ENCODE measurements at places on chromosomes 7 and 10.
A peak's percentile ranks its signal among the peaks of the same experiment; 100 is the strongest.

- no peak for DNase-seq
These were observed 80.3 kb downstream of the FOXL3 start for GRCh38 chr7:370259-370625.

- no peak for DNase-seq
These were observed 126.7 kb upstream of the C1QL3 start for GRCh38 chr10:16648366-16648765.

GRCh38 chr7:94351703-94352102, 43.0 kb upstream of the COL1A2 start:
- no peak for DNase-seq

DNA sequence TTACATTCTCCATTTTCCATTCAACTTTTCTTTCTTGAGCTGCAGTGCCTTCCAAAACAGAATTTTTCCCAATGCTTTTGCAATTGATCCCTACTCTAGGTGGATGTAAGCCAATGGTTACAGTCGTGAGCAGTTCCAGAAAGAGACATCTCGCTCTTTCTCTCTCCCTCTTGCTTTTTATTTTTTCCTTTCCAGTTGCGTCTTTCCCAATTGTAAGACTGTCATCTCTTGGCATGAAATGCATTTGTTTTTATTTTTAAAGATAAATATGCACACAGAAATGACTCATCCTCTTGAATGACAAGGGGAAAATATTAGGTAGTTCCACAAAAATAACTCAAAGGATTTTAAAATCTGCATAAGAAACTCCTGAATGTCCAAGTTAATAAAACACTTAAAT, 25.1 kb downstream of the GLI3 start:
- DNase-seq = no peak

DNA sequence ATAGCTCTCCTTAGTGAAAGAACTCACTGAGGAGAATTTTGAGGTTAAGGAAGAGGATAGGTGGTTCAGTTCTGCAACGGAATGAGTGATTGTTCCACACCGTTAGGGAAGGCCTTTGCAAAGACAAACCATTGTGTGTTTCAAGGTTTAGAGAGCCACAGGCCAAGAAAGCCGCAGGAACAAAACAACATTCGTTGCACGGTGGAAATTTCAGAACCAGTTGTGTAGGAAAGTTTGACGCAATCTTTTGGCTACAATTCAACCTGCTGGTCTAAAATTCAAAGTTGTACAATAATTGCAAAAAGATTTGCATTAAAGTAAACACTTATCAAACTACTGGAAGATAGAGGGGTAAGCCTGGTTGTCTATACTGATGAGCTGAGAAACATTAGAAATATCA, 91.4 kb downstream of the FAM107B start:
- DNase-seq = no peak

GRCh38 chr10:31242902-31243301, 76.1 kb upstream of the ZEB1 start:
- no peak for DNase-seq

DNA sequence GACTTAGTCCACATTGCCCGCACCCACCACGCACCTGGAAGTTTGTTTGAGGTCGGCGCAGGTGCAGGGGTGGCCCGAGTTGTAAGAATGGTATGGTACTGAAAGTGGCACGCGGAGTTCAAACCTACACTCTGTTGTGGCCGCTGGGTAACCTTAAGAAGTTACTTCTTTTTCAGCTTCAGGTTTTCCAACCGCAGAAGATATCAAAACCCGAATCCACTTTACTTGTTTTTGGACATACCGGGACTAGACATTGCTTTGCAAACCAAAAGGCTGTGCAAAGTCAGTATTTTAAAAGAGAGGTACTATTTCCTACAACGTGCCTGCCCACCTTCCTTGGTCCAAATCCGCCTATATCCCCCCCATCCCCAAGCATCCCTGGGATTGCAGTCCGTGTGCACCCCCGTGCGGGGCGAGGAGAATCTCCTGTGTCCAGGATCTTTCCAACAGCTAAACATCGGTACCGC, 1.0 kb downstream of the IGFBP3 start:
- DNase-seq = no peak

- DNase-seq = no peak
These were observed 143.4 kb downstream of the TPST1 start for GRCh38 chr7:66348531-66348930.

GRCh38 chr10:133453516-133454203, at the start of gene SCART1:
Gene SCART1 (plus strand): TSS chr10:133453945. CDS start chr10:133453998, 53 bp downstream.
- no peak for DNase-seq

DNA sequence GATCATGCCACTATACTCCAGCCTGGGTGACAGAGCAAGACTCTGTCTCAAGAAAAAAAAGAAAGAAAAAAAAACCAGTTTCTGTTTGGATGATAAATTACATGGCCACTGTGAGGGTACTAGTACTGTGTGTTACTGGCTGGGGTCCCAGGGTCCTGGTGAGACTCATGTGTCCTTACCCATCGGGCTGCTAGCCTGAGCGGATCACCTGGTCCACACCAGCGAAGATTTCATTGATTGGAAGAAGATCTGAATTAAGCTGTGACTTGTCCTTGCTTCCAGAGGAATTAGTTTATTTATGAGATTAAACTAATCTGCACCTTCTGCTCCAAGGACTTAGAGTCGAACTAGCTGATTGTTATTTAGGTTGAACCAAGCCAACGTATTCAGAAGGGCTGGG, 40.0 kb upstream of the BAMBI start:
- no peak for DNase-seq

DNA sequence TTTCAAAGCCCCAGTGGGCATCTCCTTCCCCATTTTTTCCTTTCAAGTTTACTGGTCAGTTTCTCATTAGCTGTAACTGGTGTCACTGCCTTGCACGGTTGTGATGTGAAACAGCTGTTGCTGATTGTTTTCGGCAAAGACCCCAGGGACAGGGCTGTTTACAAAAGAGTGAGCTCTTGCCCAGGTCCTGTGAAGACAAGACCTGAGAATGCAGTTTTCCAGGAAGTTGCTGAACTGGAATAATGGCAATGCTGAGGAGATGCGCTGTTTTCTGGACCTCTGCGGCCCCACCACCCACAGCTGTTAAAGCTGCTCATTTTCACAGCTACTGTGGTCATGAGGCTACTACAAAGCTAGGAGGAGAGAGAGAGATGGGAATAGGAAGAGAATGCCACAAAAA, 116.6 kb upstream of the RSU1 start:
- DNase-seq = no peak

GRCh38 chr10:52453501-52453900, 139.4 kb downstream of the DKK1 start:
- DNase-seq = no peak

GRCh38 chr10:78613132-78613531, 455.6 kb upstream of the ZMIZ1 start:
- no peak for DNase-seq

DNA sequence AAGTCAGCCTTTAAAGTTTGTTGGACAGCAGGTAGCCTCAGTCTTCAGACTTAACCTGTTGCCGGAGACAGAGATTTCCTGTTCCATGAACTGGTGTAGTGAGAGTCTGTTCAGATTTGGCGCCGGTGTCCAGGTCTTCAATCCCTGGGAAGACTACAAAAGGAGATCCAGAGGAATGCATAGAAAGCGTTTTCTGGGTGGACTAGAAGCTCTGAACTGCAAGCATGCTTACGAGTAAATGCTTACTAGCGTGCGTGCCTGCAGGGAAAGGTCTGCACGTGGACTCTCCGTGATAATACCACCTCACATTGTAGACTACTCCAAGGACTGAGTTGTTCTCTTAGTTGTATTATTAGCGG, 878 bp downstream of the GLRX3 start:
- no peak for DNase-seq

DNA sequence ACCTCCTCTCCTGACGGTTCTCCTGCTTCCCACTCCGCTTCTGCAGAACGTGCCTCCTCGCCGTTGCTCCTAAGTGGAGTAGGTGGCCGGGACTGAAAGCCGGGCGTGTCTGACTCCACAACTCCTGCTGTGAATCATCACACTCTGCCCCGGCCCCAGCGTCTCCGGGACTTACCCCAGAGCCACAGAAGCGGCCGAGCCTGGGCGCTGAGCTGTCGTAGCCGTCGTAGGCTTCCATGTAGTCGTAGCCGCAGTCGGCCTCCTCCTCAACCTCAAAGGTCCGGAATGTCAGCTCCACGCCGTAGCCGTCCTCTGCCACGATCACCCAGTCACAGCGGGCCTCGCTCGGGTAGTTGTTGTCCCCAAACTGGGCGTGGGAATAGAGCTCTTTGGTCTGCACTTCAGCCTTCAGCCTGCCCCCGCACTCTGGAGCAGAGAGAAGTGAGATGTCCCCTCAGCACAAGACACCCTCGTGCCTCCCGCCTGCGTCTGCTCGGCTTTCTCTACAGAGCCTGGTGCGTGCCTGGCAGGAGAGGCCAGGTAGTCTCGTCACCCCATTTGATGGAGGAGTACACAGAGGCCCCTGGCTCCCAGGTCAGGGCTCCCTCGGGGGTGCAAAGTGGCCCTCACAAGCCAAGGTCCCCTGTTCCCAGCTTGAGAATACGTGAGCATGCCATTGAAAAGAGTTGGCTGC, 11.2 kb upstream of the OPALIN start:
- DNase-seq = no peak

DNA sequence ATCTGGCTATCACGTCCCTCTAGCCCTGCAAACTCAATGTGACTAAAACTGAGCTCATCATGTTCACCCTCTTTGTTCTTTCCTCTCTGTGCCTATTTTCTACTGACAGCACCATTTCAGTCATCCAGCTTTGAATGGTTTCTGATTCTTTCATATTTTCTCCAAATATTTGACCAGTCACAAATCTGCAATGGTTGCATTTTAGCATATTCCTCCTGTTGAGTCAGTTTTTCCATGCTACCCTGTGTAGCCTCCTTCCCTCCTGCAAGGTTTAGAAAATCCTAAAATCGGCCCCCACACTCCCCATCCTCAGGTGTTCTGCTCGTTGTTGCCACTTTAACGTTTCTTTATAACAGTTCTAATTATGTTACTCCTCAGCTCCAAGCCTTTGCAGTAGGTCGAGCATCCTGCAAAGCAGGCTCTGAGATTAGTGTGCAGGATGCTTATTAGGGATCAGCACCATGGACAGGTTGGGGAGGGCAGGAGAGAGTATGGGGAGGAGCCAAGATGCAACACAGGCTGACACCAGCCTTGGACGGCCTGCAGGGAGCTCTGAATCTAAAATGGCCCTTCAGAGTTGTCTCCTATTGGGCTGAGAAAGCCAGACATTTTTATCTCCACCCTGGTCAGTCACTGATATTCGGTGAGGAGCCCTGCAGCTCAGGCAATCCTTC, 531.0 kb upstream of the COBL start:
- no peak for DNase-seq

DNA sequence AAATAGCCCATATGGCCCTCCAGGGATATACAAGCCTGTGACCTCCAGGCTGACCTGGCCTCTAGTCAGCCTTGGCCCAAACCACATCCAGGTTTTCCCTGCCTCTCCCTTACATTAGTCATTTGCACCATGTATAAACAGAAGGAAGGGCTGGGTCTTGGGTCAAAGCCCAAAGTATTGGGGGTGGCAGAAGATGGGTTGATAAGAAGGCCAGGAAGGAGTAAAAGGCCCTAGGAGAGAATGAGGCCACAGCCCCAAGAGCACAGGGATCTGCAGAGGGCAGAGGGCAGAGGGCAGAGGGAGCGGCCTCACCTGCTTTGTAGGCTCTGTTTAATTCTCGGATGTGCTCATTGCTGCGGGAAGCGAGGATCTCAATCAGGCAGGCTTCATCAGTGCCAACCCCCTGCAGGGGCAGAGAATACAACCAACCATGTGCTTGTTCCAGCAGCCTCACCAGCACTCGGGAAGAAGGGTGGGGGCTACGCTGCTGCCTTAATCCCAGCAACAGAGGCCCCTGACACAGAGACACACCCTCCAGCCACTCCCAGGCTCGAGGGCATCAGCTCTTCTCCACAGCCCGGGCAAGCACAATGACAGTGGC, 31.3 kb downstream of the PLAC9 start:
- DNase-seq = no peak

DNA sequence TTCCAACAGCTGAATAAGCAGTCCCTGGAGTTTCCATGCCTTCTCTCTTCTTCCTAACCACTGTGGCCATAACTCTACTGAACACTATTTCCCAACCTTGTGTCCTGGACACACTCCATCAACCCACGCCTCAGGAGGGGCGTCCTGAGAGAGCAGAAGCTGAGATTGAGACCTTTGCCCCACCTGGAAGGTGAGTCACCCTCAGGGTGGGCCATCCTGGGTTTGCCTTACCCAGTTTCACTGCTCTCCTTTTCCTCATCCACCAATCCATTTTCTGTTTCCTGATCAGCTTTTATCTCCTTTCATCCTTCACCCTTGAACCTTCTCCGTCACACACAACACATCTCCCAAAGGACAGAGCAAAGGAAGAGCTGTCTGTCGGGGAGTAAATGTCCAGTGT, 91.4 kb downstream of the TMEM130 start:
- no peak for DNase-seq

- peak; percentile 77 for DNase-seq
These were observed 21.4 kb upstream of the VOPP1 start for GRCh38 chr7:55593515-55594318.

DNA sequence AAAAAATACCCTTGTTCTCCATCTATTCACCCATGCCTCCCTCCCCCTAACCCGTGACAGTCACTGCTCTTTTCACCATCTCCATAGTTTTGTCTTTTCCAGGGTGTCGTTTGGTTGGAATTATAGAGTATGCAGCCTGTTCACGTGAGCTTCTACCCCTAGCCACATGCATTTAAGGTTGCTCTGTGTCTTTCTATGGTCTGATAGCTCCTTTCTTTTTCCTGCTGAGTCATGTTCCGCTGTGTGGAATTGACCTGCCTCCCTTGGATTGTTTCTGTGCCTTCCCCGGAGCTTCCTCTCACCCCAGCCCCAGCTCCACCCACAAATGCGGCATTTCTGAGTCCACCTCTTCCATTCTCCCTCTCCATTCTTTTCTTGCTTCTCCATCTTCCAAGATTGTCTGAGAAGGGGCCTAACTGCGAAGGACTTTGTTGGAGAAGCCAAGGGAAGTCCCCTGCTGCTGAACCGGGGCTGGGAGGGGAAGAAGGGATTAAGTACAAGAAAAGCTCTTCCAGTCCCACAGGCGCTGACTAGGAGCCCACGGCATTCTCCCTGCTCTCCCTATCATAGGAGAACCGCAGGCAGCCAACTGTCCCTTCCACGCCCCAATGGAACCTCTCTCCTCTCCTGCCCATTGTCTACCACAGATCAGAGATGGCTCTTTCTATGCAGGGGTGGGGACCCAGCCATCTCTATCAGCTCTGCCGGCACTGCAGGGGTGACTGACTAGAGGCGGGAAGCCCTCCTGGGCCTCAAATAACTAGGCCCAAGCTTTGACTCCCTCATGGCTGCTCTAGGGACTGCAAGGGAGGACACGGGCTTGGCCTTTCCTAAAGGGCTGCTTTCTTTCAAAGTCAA, 87.5 kb upstream of the ANLN start:
- DNase-seq = no peak

- DNase-seq = no peak
These were observed 134.7 kb downstream of the ARL5B start for GRCh38 chr10:18793951-18794350.

DNA sequence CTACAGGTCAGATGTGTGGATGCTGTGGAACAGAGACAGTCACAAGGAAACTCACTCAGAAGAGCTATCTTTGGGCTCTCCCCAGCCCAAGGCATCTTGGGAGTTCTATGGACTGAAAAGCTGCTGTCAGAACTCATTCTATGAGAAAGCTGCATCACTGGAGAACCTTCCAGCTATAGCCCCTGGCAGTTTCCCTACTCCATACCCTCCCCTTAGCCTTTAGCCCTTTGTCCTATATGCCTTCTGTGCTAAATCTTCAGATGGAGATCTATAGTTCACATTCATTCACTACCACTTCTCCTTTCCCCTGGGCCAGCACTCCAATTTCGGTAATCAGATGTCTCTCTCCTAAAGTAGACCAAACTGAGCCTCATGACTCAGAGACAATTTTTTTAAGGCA, 6.9 kb downstream of the WNT8B start:
- no peak for DNase-seq

GRCh38 chr10:59587083-59587755, 122.4 kb downstream of the SLC16A9 start:
- no peak for DNase-seq
